ENCODE measurements at places on chromosomes 6 and 20.
A peak's percentile ranks its signal among the peaks of the same experiment; 100 is the strongest.

GRCh38 chr6:24887545-24888140 is 48.1 kb downstream of the RIPOR2 start:
- no peak for DNase-seq

GRCh38 chr6:116314218-116314617 is 34.5 kb upstream of the TSPYL1 start:
- no peak for DNase-seq

- no peak for DNase-seq
These were observed 475 bp upstream of the TMEM181 start for GRCh38 chr6:158559338-158559894.

DNA sequence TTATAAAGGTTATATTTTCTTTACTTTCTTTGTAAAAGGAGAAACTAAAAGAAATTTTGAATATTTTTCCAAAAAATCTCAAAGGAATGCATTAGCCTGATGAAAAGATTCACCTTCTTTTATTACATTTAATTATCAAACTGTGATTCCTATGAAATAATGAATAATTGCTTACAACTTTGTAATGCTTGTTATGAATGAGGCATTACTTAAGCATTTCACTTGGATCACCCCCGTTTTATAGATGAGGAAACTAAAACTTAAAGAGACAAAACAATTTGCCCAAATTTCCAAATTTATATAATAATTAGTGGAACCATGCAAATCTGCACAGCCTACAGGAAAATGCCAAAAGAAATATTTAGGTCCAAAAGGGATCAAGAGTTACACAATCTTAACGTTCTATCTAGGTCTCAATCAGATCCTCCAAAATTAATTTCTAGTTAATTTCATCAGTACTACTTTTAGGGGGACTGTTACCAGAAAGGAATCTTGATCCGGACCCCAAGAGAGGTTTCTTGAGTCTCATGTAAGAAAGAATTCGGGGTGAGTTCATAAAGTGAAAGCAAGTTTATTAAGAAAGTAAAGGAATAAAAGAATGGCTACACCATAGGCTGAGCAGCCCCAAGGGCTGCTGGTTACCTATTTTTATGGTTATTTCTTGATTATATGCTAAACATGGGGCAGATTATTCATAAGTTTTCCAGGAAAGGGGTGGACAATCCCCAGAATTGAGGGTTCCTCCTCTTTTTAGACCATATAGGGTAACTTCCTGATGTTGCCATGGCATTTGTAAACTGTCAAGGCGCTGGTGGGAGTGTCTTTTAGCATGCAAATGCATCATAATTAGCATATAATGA is 288.0 kb downstream of the ADGB start:
- DNase-seq: no peak

- DNase-seq: no peak
These were observed 31.6 kb upstream of the PRL start for GRCh38 chr6:22328474-22328873.

DNA sequence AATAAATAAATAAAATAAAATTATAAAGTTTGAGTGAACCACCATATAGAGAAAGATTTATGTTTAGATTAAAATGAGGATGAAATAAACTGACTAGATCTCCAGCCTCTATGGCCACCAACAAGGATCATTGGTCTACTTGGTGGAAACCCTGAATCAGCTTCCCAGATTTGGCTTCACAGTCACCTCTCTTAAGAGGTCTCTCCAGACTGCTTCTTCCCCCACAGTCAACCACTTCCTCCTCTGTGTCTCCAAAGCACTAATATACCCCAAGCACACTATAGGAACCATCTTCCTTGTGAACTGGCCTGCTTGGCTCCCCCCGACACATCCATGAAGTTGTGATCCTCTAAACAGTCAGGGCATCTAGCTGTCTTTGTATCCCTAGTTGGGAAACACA is 529.6 kb upstream of the RNF217 start:
- no peak for DNase-seq

- DNase-seq: no peak
These were observed 66.9 kb upstream of the KCNG1 start for GRCh38 chr20:51089840-51090239.

DNA sequence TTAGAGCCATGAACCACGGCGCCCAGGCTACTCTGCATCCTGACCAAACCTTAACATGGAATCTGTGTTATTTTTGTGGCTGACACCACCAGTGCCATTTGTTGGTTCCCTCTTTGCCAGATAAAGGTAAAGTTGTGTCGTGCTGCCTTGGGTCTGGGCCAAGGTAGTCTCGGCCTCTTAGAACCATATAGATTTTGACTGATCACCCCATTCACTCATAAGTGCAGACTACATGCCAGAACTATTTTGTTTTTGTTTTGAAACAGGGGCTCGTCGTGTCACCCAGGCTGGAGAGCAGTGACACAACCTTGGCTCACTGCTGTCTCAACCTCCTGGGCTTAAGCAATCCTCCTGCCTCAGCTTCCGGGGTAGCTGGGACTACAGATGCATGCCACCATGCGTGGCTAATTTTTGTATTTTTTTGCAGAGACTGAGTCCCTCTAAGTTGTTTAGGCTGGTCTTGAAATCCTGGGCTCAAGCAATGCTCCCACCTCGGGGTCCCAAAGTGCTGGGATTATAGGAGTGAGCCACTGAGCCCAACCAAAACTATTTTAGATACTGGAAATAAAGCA is 19.2 kb upstream of the RIPOR3 start:
- no peak for DNase-seq

DNA sequence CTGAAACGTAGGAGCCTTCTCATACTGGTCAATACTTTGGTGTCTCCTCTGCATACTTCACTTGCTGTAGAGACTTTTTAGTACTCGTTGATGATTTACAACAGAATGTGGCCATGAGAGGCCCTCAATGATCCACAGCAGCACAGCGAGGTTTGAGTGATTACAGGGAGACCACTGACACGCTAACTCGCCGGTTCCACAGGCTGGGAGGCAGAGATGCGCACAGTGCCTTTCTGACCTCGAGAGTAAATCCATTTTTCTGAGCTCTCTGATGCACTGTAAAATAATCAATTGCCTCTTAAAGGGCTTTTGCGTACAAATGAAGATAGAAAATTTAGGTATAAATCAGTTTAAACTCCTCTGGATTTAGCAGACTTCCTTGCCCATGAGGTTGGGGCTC is 56.2 kb upstream of the TBC1D7 start:
- DNase-seq: no peak

DNA sequence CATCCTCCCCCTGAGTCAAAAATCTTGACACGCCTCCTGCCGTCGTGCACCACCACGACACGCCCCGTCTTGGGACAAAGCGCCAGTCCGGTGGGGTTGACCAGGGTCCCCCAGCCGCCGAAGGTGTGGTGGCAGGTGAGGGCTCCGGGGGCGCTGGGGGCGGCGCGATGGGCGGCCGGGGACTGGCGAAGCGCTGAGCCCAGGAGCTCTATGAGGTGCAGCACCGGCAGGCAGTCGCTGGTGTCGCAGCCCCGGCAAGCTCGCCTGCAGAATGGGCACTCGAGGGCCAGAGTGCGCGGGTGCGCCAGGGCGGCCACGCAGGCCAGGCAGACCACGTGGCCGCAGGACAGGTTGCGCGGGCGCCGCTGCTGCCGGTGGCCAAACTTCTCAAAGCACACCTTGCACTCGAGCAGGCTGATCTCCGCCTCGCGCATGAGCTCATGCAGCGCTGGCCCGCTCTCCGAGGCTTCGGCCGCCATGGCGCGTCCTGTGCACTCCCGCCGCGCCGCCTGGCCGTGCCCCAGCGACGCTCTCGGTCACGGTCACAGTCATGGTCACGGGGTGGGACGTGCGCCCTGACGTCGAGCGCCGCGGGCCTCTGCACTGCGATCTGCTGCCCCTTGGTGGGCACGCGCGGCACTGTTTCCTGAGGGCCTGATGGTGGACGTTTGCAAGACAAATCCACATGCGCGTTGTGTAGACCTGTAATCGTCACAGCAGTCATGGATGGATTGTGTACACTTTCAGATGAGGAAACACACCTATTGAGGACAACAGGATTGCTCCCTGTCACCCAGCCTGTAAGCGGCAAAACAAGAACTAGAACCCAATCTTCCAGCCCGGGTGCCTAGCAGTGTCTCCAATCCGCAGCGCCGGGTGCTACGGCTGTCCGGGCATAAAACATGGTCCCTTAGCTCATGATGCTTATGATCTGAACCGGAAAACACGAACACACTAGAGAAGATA is at the start of gene NHLRC1:
Gene NHLRC1, minus strand, starts transcription at position 550 of the 966 bp plus-strand sequence. Its CDS starts 71 bp downstream, at position 479.
- DNase-seq: peak; percentile 87

DNA sequence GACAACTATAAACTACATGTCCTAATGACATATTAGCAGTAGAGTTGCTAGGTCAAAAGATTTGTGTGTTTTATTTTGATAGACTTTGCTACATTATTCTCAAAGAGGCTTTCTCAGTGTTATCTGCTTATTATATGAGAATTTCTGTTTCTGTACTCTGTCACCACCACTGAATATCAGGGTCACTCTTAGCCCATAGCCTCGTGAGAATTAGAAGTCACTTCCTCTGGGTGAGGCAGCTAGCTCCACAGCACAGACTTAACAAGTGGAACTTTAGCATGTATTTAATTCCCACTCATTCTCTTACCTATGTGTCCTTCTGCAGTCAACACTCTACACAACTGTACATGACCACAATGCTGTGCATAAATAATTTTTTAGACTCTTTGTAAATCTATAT is 6.7 kb downstream of the PHACTR2 start:
- no peak for DNase-seq

- no peak for DNase-seq
These were observed 70.0 kb downstream of the NRSN1 start for GRCh38 chr6:24195836-24196597.

DNA sequence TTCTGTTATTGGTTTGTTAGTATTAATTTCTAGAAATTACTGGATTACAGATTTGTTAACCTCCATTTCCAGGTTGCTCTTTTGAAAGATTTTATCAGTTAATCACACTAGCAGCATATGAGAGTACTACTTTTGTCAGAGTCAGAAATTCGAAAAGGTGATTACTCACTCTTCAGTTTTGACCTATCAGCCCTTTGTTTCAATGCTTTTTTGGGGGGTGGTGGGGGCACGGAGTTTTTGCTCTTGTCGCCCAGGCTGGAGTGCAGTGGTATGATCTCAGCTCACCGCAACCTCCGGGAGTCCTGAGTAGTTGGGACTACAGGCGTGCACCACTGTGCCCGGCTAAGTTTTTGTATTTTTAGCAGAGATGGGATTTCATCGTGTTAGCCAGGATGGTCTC is 149.2 kb downstream of the JARID2 start:
- DNase-seq: peak; percentile 56

GRCh38 chr6:24307881-24308280 is 50.0 kb downstream of the DCDC2 start:
- DNase-seq: no peak

- no peak for DNase-seq
These were observed 182.1 kb downstream of the KIF6 start for GRCh38 chr6:39543095-39543494.

DNA sequence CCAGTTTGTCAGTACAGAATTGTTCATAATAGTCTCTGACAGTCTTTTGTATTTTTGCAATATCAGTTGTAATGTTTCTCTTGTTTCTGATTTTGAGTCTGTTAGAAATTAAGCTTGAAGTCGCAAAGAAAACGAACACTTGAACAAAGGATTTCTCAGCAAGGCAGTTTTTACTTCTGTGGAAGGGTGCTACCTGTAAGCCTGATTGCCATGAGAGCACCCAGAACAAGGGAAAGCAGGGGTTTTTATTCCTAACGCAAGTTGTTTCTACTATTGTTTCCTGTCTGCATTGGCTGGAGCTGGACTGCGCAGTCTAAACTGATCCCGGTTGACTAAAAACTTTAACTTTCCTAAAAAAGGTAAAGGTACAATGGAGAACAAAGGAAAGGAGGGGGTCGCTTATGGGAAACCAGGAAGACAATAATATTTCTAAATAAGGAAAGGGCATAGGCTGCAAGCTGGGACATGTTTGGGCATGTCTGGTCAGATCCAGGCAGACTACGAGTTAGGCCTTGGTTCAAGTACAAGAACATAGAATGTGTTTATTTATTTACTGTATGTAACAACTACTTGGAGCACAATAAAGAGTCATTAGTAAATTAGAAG is 28.5 kb downstream of the HLA-B start:
- no peak for DNase-seq

DNA sequence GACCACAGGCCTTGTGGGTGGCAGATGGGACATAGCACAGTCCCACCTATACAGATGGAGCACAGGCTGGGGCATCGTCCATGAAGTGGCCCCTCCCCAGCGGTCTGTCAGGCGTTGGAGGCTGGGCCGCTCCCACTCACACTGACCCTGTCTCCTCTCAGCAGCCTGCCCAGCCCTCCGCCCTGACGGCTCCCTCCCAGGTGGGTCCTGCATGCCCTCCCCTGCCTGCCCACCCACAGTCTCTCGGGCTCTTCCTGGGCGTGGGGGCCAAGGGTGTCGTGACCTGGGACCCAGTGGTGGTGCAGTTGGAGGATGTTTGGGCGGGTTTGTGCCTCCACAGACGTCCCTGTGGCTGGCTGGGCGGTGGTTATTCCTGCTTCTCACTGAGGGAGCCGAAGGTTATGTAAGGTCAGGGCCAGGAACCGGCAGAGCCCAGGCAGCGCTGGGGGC is 22.3 kb downstream of the COL20A1 start:
- no peak for DNase-seq

Data from activated CD4-positive, alpha-beta memory T cell treated with anti-CD3 and anti-CD28 coated beads for 36 hours (primary cell).